Naive thymus-derived CD4-positive, alpha-beta T cell (primary cell): ENCODE measurements at places on chromosomes 16 and 17. TPM values are rescaled to one million over a fixed set of nuclear protein-coding genes. Genes with fewer than 3 reads are reported as not detected.

The DLX4 gene
- 1.6 TPM for total RNA-seq

DNA sequence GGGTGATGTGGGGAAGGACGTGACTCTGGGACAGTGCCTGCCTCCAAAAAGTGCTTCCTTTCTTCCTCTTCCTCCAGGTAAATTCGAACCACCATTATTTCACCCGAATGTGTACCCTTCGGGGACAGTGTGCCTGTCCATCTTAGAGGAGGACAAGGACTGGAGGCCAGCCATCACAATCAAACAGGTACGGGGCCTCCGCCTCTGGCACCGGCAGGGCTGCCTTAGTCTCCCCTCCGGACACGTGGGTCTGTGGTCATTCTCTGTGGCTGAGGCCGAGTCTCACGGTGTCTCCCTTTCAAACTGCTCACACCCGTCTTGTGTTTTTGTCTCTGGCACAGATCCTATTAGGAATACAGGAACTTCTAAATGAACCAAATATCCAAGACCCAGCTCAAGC, 10.7 kb downstream of the UBE2I start:
- no peak overlapping the region for H3K4me3 ChIP-seq
- H3K4me1 ChIP-seq, result no peaks in the 10 kb centered on the region
- no peaks in the 10 kb centered on the region for H3K27me3 ChIP-seq
- no peak overlapping the region for H3K27ac ChIP-seq
- H3K36me3 ChIP-seq, result peaks cover 22% of the 10 kb centered on the region

GRCh38 chr17:79525793-79526677, 84.8 kb downstream of the RBFOX3 start:
- no peak overlapping the region for H3K4me3 ChIP-seq
- H3K36me3 ChIP-seq, result no peaks in the 10 kb centered on the region
- H3K27me3 ChIP-seq, result no peaks in the 10 kb centered on the region

The ITGAL gene
- 436 TPM for total RNA-seq

The IKZF3 gene
- total RNA-seq, result 23.6 and 26.1 TPM in 2 replicates

DNA sequence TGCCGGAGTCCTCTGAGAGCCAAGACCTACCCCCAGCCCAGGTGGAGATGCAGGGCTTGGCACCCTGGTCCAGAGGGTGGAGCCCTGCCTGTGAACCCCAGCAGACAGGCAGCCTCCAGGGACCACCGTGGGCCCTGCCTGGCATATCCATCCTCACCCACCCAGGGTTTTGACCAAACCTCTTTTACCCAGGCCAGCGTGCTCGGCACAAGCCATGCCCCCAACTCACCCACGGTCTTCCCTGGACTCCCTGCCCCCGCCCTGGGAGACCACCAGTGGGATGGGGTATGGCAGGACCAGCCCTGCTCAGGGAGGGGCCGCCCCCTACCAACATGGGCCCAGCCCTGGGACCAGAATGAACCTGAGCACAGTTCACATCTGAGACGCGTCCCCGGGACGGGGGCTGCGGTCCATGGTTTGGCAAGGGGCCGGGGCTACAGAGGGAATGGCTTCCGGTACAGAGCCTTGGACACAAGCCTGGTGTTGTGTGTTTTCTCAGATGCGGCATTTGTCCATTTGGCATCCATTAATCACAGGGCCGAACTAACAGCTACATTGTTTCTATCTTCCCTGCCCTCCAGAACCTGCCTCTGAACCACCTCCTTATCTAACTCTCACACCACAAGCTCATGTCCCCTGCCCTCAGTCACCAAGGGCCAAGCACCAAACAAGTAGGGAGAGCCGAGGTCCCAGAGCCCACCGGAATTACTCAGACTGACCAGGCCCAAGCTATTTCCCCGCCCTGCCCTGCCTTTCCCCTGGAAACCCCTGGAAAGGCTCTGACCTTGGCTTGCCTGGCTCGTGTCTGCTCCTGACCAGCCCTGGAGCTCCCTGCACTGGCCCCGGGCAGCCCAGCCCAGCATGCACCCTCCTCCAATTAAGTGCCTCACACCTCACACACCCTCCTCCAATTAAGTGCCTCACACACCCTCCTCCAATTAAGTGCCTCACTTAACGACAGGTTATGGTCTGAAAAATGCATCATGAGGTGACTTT, 14.1 kb downstream of the HS3ST6 start:
- DNase-seq, result no peak
- no peaks in the 10 kb centered on the region for H3K27me3 ChIP-seq
- H3K4me1 ChIP-seq, result no peaks in the 10 kb centered on the region
- H3K36me3 ChIP-seq, result no peaks in the 10 kb centered on the region
- no peak overlapping the region for H3K27ac ChIP-seq
